Activated naive CD4-positive, alpha-beta T cell (primary cell): ENCODE measurements at places on chromosomes 4 and X.

GRCh38 chrX:39750256-39750790, 347.4 kb downstream of the BCOR start:
- no peak for DNase-seq

DNA sequence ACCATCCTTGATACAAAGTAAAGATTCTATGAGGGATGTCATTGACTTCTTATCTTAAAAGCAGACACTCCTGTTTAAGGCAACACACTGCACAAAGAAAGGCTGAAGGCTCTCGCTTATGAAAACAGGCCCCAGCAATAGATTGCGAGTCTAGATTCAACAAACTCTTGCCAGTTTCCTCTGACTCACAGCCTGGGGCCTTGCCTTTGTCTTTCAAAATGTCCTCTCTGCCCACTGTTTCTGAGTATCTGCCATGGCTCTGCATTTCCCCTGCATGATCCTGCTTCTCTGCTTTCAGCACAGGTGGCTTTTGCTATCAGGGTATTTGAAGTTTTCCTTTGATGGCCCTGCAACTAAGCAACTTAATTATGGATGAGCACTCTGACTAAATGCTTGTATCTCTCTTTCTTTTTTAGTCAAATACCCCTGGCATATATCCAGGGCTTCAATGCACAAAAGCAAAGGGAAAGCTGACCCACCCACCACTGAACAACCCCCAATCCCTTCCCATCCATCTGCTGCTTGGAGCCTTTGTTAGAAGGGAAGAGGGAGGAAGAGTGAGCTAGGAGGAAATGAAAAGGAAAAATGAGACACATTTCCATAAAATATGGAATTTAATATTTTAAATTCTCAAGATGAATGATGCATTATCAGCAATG, 32.2 kb downstream of the NDP start:
- DNase-seq: no peak

- DNase-seq: no peak
Observed at GRCh38 chr4:61332693-61333092, 132.6 kb downstream of the ADGRL3 start.

GRCh38 chrX:39451046-39451445, 646.7 kb downstream of the BCOR start:
- no peak for DNase-seq

DNA sequence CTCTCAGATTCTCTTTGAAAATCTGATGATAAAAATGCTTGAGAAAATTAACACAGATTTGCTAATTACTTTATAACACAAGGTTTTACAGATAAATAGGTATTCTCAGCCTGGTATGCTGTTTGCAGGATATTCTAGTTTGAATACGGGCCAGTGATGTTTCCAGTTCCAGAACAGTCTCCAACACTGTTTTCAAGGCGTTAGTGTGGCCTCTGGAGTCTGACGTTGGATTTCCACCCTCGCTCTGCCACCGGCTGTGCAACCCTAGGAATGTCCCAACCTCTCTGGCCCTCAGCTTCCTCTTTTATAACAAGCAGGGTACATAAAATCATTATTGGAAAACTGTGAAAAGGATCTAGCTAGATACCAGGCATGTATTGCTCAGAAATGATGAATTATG, 23.8 kb upstream of the CYP4V2 start:
- no peak for DNase-seq

GRCh38 chrX:42955349-42955748, 177.4 kb upstream of the PPP1R2C start:
- DNase-seq: no peak

DNA sequence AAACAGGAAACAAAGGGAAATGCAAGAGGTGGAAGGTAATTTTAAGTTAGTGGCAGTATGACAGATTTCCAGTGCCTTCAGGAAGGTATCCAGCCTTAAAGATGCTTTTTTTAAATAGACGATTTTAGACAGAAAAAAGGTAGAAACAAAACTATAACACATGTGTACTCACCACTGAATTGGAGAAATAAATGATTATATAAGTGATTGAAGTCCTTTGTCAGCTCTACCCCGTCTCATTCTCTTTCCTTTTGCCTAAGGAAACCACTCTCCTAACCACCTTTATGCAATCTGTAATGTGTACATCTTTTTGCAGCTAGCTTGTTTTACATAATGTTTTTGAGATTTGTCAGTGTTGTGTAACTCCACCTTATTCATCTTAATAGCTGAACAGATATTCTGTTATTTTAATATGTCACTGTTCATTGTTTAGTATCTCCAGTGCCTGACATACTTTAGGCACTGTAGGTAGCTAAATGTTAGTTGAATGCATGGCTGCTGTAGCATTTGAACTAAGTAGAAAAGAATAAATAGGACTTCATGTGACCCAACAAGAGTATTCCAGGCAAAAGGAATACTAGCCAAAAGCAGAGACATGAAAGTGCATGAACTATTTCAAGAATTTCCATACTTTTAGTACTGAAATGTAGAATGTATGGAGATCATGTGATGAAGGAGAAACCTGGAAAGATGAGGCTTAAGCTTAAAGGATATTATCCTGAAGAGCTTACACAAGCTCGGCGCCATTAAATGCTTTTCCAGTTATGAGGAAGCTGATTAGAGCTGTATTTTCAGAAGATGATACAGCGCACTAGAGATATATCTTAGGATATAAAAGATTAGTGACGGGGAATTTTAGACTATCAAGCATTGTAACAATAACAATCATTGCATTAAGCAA, 865 bp downstream of the FAM200B start:
- DNase-seq: no peak

- no peak for DNase-seq
Observed at GRCh38 chr4:183139972-183140570, 41.0 kb downstream of the WWC2 start.

DNA sequence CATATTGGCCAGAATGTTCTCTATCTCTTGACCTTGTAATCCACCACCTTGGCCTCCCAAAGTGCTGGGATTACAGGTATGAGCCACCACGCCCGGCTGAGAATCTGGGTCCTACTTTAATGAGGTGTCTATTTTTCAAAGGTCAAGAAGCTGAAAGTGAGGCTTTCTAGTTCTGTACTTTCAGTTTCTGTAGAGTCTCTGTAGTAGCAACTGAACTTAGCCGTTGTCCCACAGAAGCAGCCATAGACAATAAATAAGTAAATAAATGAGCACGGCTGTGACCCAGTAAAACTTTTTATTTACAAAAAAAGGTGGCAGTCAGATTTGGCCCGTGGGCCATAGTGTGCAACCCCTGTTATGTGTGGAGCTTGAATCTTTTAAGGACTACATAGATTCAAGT, 92.0 kb downstream of the FNIP2 start:
- DNase-seq: no peak

DNA sequence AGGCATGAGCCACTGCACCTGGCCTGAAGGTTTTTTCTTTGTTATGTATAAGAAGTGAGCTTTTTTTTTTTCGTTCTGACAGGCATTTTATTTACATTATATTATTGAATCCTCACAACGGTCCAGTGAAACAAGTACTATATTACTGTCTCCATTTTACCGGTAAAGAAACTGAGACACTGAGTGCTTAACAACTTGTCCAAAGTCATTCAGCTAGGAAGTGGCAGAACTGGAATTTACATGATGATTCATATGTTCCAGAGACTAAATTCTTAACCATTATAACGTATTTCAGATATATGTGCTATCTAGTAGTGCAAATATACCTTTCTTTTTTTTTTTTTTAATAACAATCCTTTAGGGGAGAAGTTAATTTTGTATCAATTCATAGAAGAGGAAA, 18.4 kb upstream of the SLC6A14 start:
- DNase-seq: no peak
